ENCODE measurements at places on chromosomes 5 and 9. TPM values are rescaled to one million over a fixed set of nuclear protein-coding genes. Genes with fewer than 3 reads are reported as not detected.

Gene HAVCR2
- 1.8 TPM for total RNA-seq

Gene RLN1
- 0.71 TPM for total RNA-seq

Gene LSM11
- total RNA-seq: 2.4 TPM

Gene PCDHA3
- 0.48 TPM for total RNA-seq

Gene NR2F1-AS1
- 7.1 TPM for total RNA-seq

Gene LCN2
- total RNA-seq: not detected

Gene DDX4
- total RNA-seq: not detected

Gene NFIB
- total RNA-seq: 74.4 TPM

Gene SH3RF2
- 41.2 TPM for total RNA-seq

Gene ZNF366
- 4.4 TPM for total RNA-seq

Gene ABO
- total RNA-seq: 1.1 TPM

Gene PAIP2
- total RNA-seq: 156 TPM

Gene ANXA1
- total RNA-seq: 69.8 TPM

Gene PLAC8L1
- not detected for total RNA-seq

Gene CARTPT
- total RNA-seq: not detected

Gene OR1J2
- not detected for total RNA-seq

Gene CCDC152
- total RNA-seq: 0.89 TPM

Gene PCDHGC5
- 1.7 TPM for total RNA-seq

Gene GPX8
- total RNA-seq: 15.7 TPM

Gene FABP6
- total RNA-seq: not detected

All from right atrium auricular region (tissue), 2 donors.